ENCODE measurements at places on chromosomes 2 and 18.
A peak's percentile ranks its signal among the peaks of the same experiment; 100 is the strongest.

DNA sequence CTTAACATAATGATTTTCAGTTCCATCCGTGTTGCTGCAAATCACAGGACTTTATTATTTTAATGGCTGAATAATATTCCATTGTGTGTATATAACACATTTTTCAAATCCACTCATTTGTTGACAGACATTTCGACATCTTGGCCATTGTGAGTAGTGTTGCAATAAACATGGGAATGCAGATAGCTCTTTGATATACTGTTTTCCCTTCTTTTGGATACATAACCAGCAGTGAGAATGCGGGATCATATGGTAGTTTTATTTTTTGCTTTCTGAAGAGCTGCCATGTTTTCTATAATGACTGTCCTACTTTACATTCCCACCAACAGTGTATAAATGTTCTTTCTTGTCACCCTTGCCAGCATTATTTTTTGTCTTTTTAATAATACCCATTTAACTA lies 420.3 kb upstream of the CHAC2 start:
- no peak for DNase-seq

- DNase-seq, result no peak
Observed at GRCh38 chr2:174623690-174624089, 26.1 kb upstream of the WIPF1 start.

- DNase-seq, result no peak
Observed at GRCh38 chr2:60152226-60152833, 401.1 kb downstream of the BCL11A start.

DNA sequence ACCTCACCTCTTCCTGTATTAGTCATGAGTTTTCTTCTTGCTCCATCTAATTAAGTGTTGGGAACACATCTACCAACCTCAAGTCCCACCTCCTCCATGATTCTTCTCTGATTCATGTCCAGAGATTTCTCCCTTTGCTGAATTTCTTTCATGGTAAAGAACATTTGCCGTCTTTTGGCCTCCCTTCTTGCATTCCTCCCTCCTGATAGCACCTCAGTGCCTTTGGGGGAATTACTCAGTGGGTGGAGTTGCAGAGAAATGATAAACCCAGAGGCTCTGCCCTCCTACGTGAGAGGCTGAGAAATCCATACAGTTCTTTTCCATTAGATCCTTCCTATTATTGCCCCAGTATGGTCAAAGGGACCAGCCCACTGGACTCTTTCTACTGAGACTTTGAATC lies 651.9 kb downstream of the SLC4A3 start:
- DNase-seq, result no peak

- DNase-seq, result no peak
Observed at GRCh38 chr18:12659904-12660605, 2.1 kb upstream of the SPIRE1 start.

- no peak for DNase-seq
Observed at GRCh38 chr2:63820969-63821368, 20.7 kb upstream of the UGP2 start.

GRCh38 chr2:132560562-132560961 lies 109.4 kb downstream of the LYPD1 start:
- no peak for DNase-seq

GRCh38 chr2:25592766-25593292 lies 80.5 kb downstream of the DTNB start:
- DNase-seq, result no peak

DNA sequence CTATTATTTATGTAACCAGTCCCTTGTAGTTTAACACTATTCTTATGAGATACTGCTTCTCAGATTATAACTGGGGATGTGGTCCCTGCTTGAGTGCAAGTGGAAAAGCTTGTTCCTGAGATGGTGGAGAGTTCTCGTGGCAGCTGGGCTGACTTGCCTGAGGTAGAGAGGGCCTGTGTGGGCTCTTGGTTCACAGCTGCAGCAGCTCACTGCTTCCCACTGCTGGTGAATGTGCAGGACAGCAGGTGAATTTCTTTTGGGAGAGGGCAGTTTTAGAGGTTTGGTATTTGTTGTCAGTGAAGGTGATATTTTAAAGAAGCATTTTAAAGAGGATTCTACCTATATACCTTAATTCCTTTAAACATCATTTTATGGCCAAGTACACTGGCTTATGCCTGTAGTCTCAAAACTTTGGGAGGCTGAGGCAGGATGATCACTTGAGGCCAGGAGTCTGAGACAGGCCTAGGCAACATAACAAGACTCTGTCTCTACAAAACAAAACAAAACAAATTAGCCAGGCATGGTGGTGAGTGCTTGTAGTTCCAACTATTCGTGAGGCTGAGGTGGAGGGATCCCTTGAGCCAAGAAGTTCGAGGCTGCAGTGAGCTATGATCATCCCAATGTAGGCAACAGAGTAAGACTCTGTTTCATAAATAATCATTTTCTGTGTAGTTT lies 94.8 kb downstream of the MTA3 start:
- peak; percentile 44 for DNase-seq

DNA sequence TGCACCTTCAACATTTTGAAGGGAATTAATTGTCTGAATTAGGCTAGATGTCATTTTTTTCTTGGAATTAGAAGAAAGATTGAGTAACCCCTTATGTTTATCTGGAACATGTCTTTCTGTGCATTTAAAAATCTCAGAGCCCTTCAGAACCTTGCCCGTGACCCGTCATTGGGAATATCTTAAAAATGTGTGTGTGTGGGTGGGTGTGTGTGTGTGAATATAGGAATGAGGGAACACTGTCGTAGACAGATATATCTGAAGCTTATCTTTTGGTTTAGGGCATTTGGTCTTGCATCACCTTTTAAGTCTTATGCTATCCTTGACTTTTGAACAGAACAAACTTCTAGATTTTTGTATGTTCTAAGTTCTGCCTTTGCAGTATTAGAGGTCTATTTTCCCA lies 13.5 kb upstream of the IL1RL1 start:
- no peak for DNase-seq

- DNase-seq, result no peak
Observed at GRCh38 chr18:79107886-79108285, 38.7 kb downstream of the ATP9B start.

DNA sequence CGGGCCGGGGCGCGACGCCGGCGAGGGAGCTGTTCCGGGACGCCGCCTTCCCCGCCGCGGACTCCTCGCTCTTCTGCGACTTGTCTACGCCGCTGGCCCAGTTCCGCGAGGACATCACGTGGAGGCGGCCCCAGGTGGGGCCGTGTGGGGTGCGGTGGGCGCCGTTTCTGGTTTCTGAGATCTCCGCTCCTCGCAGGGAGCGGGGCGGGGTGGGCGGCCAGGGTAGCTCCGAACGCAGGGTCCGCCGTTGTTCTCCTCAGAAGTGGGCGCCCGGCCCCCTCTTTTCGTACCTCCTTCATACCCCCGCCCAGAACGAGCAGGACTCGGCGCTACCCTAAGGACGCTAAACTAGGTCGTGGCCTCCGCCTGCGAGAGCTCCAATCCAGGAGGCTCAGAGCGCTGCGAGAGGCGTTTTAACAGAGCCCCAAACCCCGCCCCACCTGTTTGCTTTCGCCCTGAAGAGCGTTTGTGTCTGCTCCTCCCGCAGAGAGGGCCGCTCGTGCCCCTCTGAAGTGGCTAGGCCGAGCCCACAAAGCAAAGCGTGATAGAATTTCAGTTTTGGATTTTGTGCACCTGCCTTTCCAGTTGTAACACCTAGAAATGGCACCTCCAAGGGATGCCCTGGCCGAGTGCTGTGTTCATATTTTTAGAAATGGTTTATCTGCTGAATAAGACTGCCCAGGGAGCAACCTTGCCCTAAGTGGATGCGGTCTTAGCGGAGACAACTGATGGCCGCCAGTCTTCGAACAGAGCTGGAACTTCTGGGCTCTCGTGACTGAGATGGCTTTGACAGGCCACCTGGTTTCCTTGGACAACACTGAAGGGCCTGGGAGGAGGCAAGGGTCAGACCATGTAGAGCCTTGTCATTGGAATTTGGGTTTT lies 626 bp downstream of the CAPN10 start:
- no peak for DNase-seq

DNA sequence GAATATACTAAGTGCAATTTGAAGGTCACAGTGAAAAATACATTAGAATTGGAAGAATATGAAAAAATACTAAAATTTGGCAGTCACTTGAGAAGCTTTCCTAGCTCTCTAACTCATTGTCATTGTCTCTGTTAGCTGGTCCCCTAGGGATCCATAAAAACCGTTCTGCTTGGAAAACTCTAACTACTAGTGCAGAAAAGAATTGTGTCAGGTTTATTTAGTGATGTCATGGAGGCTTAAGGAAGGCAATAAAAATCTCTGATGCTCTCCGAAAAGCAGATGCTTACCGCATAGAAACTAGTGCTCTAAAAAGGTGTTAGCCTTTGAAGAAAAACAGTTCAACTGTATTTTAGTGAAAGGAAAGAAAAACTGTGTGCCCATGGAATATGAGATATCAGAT lies 150.1 kb upstream of the DLGAP1 start:
- DNase-seq, result no peak

- DNase-seq, result no peak
Observed at GRCh38 chr2:40281021-40281940, 170.6 kb downstream of the SLC8A1 start.
